Kidney epithelial cell (primary cell): ENCODE measurements at places on chromosomes 6 and 20. TPM values are rescaled to one million over a fixed set of nuclear protein-coding genes. Genes with fewer than 3 reads are reported as not detected.

- no peak for DNase-seq
These were observed 53.3 kb upstream of the TMEM181 start for GRCh38 chr6:158506601-158507000.

DNA sequence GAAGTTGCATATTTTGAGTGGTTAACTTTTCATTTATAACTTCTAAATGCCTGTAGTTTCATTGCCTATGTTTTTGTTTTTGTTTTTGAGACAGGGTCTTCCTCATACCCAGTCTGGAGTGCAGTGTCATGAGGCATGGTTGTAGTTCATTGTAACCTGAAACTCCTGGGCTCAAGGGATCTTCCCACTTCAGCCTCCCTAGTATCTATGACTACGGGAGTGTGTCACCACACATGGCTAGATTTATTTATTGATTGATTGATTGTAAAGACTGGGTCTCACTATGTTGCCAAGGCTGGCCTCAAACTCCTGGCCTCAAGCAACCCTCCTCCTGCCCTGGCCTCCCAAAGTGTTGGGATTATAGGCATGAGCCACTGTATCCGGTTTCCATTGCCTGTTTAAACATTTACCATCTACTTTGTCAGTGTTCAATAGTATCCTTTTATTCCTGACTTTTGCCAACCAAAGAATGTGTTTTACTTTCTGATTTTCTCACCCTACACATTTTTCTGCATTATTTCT lies 144.6 kb downstream of the CDKAL1 start:
- DNase-seq = no peak

- DNase-seq = no peak
These were observed 104.1 kb upstream of the BTN3A2 start for GRCh38 chr6:26260725-26261490.

DNA sequence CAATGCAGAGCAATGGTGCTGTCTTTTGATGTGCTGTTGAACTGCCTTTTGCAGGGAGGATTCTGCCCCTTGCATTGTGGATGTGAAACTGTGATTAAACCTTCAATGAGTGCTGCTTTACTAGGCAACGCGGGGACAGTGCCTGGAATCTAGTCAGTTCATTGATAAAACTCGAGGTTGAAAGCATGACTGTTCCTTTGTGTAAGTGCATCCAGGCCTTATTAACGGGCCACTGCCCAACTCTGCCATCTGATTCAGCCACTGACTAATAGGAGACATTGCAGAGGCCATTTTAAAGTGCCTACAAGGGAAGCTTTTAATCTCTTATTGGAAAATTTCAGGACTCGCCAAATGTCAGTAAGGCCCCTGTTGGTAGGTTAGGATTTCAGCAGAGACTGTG lies 49.3 kb downstream of the SLC35F1 start:
- no peak for DNase-seq

- no peak for DNase-seq
These were observed 244.2 kb downstream of the NRN1 start for GRCh38 chr6:5762561-5762968.

DNA sequence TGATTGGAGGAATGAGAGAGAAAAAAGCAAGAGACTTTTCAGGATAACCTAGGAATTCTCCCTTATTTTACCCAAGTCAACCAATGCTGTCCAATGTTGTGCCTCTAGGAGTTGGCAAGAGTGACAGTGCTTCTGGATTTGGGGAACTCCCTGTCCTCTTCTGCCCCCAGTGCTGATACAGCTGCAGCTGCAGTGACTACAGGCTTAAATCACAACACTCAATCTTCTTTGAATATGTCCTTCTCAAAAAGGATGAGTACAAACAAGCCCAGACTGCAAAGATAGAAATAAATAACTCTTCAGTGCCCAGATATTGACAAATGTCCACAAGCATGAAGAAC lies 141.0 kb upstream of the COL21A1 start:
- no peak for DNase-seq

DNA sequence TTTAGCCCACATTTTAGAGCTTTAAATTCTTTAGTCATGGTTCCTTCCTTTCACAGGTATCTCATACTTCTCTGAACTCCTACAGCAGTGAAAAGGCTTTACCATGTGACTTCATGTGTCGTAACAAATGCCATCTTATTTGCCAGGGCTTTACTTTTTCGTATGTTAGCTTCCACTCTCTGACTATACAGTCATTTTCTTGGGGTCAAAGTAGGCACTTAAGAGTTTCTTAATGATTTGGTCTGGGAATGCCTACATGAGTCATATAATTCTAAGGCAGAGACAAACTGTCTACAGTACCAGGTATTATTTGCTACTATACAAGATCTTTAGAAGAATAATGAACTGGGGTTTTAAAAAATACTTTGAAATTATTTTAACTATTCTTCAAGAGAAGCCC lies 15.0 kb downstream of the RAB23 start:
- no peak for DNase-seq

GRCh38 chr6:37259191-37259590 lies 1.2 kb upstream of the TMEM217 start:
- no peak for DNase-seq

- DNase-seq = no peak
These were observed 60.3 kb downstream of the VTA1 start for GRCh38 chr6:142207265-142207877.

DNA sequence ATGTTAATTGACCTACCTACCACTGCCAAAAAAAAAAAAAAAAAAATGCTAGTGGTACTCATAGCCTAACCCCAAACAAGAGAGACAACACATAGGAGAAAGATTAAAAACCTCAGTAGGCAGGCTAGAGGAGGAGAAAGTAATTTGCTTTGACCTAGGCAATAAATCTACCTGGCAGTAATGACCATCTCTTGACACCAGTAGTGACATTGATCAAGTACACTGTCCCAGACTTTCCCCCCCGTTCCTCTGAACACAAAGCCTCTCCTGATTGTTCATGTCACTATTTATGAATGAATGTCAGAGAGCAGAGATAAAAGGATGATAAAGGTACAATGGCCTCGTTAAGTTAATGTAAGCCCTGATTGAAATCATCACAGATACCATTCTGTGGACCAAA lies 746.8 kb downstream of the CBLN4 start:
- DNase-seq = no peak

DNA sequence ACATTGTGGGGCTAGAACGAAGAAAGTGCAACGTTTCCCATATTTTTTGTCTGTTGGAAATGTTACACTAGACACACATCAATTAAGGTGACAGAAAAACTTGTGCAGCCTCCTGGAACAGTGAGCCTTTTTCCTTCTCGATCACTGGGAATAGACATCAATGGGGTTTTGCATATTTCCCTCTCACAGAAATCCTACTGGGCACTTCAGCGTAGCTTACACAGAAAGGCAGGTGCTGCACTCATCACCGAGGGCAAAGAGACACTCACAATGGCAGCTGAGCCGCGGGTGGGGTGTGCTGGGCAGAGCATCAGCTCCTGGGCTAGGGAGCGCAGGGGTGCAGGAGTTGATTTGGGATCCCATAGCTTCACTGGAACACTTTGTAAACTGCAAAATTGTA lies 64.5 kb downstream of the THBS2 start:
- no peak for DNase-seq

DNA sequence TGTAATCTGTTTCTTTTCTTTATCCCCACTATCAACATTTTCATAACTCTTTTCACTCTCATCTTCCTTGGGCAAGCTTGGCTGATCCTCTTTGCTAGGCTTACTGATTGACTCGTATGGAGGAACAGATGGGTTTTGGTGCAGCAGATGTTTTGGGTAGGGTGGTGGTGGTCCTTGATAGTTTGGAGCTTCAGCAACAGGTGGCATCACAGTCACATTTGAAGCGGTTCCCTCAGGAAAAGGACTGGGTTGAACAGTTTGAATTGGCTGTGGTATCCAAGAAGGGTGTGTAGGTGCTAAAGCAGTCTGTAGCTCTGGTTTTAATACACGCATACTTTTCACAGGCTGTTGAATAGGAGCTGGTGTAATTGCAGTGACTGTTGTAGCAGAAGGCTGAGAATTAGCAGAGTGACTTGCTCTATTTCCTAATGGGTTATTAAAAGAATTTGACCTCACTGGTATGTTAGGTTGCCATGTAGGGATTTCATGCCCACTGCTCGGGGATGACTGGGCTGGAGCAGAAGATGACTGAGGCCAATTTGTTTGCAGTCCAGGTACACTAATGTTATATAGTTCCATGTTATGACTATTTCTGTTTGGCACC lies 34.5 kb downstream of the LATS1 start:
- no peak for DNase-seq

GRCh38 chr6:88881451-88881850 lies 82.0 kb downstream of the RNGTT start:
- no peak for DNase-seq

DNA sequence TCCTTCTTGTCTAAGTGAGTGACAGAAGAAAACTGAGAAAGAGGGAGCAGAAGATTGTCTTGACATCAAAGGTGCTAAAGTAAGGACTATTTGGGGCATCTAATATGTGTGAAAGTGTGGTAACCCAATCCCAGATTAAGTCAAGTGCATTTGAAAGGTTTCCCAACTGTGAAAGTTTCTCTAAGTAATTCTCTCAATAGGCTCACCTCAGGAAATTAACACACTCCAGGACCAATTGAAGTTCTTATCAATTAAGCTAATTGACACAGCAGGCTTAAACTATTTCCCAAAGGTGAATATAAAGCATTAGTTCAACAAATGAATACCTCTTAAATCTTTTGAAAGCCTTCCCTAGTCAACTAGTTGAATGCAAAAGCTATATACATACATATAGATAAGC lies 212.8 kb upstream of the FUT9 start:
- no peak for DNase-seq

- no peak for DNase-seq
These were observed 17.2 kb downstream of the TREML1 start for GRCh38 chr6:41136911-41137310.

DNA sequence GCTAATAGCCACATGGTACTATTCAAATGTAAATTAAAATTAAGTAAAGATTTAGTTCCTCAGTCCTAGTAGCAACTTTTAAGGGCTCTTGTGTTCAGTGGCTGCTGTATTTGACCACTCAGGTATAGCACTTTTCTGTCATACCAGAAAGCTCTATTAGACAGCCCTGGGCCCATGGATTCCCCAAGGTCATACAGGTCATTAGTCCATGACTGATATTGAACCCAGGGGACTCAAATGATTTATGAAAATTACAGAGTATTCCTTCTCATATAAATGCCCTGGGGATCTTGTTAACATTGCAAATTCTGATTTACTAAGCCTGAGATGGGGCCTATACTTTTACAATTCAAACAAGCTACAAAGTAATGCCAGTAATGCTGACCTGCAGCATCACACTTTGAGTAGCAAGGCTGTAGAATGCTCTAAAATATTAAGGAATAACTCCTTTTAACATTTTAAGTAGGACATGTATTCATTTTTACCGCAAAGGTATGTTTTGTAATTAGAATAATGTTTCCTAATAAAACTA lies 29.6 kb downstream of the RNF217 start:
- DNase-seq = no peak

DNA sequence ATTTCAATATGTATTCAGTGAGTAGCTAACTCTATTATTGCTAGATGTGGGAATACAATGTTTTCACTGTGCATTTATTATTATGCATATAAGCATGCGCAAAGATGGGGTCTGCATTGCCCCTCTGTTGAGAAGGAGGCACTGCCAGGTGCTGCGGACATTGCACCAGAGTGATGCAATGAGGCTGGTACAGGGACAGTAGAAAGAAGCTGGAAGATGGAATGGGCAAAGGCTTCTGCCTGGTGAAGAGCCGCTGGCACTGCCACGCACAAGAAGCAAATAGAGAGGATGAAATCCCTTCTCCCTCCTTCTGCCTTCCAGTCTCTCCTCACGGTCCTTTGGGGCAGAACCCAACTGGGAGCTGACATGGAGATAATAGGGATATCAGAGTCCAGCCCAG lies 154.5 kb upstream of the TNFAIP3 start:
- DNase-seq = no peak

LY6G6F gene
- not detected in 2 replicates for total RNA-seq

MYL9 gene
- 58.5 and 83.2 TPM in 2 replicates for total RNA-seq

TTBK1 gene
- total RNA-seq = 0.41 and 0.67 TPM in 2 replicates

GSTA3 gene
- not detected in 2 replicates for total RNA-seq

HDAC2 gene
- total RNA-seq = 113 and 139 TPM in 2 replicates

ARMC12 gene
- 0.29 TPM in 1 of 2 replicates, not detected in the other for total RNA-seq

ESR1 gene
- total RNA-seq = not detected in 2 replicates

BMP6 gene
- total RNA-seq = 0.89 and 1.1 TPM in 2 replicates

TRIM39 gene
- total RNA-seq = 14.9 and 16.1 TPM in 2 replicates
